Lower lobe of right lung (tissue), 2 donors: ENCODE measurements at places on chromosomes 6 and 20. TPM values are rescaled to one million over a fixed set of nuclear protein-coding genes. Genes with fewer than 3 reads are reported as not detected.

DNA sequence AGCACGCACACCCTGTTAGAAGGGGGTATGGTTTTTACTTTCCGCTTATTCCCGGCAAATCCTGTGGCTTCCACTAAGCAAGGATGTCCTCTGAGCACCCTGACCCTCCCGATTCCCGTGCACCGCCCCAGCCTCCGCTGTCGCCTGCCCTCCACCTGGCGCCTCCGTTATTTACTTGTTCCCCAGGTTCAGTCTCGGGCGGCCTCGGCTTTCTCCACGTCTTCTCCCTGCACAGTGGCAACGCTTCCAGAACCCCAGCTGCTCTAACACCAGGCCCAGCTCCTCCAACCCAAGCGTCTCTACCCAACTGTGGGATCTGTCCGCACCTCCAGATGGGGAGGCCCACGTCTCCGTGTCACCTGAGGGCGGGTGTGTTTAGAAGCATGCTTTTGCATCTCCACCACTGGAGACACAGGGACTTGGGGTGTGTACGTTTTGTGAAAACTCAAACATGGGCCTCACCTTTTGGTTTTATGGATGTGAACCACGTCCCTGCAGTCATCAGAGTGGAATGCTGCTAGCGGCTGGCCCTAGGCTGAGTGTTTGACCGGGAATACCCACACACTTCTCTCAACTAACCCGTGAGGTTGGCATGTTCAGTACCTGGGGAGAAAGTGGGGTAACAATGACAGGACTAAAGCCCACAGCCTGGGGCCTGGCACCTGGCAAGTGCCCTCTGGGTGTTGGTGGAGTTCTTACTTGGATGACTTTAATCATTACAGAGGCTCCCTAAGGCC is 79.9 kb downstream of the THBS2 start:
- DNase-seq: no peak

The RAET1G gene
- total RNA-seq: 0.83 TPM

- DNase-seq: no peak
Observed at GRCh38 chr20:13510837-13511488, 127.8 kb downstream of the TASP1 start.

The BMP5 gene
- total RNA-seq: 13.3 TPM

GRCh38 chr20:46196990-46197389 is 78.9 kb downstream of the CD40 start:
- DNase-seq: no peak

The SNX9 gene
- total RNA-seq: 25.0 TPM

DNA sequence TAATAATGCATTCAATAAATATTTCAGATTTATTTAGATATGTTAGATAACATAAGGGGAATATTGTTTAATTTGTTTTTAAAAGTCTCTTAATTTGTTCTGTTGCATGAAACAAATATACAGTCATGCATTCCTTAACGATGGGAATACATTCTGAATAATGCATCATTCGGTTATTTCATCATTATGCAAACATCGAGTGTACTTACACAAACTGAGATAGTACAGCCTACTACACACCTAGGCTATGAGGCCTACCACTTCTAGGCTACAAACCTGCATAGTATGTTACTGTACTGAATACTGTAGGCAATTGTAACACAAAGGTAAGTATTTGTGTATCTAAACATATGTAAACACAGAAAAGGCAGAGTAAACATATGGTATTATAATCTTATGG is 118.7 kb downstream of the EPHA7 start:
- DNase-seq: no peak

DNA sequence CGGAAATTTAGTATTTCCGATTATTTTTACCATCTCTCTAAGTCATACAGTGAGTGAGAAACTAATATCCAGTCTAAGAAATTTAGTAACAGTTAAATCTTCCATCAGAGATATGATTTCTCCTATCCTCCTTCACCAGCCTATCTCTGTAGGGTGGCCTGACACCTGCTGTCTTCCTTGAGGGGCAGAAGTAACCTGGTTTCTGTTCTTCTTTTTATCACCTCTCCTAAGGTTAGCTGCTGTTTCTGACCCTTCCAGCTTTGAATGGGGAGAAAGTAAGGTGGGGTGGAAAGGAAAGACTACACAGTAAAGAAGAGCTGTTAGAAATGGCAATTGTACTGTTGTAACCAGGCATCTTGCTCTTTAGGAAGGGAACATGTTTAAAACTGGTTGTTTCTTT is 447.7 kb downstream of the PHF3 start:
- no peak for DNase-seq

GRCh38 chr6:22394691-22395090 is 97.9 kb upstream of the PRL start:
- DNase-seq: no peak

DNA sequence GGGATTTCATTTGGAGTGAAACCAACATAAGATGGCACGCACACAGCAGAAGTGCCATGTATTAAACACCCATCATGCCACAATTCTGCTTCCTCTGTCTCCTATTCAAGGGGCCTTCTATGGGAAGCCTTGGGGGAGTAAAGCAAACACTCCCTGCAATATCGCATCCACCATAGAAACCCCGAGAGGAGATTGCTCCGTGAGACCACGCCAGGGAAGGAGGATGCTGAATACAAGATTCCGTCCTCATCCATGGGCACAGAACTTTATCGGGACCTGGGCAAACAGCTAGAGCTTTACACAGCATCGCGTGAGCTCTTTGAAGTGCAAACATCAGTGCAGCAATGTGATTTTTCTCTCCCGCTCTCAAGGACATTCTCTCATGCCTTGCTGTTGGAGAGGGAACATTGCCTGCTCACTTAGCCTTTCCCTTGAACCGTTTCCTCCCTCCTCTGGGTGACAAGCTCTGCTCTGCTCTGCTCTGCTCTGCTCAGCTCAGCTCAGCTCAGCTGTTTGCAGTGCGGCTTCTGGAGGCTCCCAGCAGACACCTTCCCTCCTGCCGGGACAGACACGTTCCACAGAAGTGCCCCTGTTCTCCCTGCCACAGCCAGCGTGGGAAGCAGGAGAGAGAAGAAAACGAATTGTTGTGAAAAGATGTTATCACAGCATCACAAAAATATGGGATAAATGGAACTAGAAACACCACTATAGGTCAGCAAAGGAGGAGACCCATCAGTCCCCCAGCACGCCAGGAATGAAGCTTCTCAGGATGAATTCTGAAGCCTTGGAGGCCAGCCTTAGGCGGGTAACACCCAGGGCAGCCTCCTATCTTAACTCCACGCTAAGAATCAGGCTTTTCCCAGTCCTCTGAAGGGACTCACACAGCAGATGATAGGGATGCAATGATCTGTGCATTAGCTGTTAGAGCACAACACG is 48.2 kb downstream of the RNASET2 start:
- DNase-seq: no peak

GRCh38 chr20:40673442-40673841 is 15.6 kb downstream of the MAFB start:
- no peak for DNase-seq

DNA sequence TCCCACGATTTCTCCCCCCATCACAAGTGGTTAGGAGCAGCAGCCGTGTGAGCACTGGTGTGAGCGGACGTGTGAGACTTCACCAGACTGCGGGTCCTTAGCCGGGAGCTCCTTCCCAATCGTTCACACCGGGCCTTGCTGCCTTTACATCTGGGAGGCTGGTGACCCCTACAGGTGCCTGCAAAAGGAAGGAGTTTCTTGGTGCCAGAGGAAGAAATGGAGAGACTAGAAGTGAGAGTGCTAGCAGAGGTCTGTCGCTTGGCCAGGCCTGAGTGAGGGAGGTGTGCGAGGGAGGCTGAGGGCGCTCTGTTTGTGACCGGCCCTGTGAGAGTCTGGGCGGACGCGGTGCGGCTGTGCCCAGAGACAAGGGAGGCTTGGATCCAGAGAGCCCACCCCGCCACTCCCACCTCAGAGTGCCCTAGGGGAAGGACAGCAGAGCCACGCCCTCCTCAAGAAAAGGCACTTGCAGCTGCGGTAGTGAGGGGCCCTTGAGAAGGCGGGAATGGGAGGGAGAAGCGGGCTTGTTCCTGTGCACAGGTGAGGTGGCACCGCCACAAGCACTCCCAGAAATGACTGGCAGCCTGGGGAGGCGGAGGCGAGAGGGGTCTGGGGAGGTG is 10.0 kb upstream of the ARMC2 start:
- DNase-seq: peak; percentile 72

The OSTM1 gene
- 63.8 TPM for total RNA-seq

The TLDC2 gene
- 1.3 TPM for total RNA-seq

- no peak for DNase-seq
Observed at GRCh38 chr20:36390719-36391415, 84.7 kb downstream of the DLGAP4 start.

DNA sequence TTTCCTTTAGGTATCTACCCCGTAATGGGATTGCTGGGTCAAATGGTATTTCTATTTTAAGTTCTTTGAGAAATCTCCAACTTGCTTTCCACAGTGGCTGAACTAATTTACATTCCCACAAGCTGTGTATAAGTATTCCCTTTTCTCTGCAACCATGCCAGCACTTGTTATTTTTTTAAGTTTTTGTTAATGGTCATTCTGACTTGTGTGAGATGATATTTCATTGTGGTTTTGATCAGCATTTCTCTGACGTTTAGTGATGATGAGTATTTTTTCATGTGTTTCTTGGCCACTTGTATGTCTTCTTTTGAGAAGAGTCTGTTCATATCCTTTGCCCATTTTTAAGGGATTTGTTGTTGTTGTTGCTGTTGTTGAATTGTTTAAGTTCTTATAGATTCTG is 871.1 kb downstream of the KIF16B start:
- DNase-seq: no peak

- DNase-seq: peak; percentile 33
Observed at GRCh38 chr20:21514553-21515251, 838 bp upstream of the NKX2-2 start.

The LINC00237 gene
- total RNA-seq: not detected

The TPBG gene
- total RNA-seq: 10.8 TPM

The CD83 gene
- total RNA-seq: 25.0 TPM

The PABPC1L gene
- total RNA-seq: 56.3 TPM

The FAM229B gene
- total RNA-seq: 13.6 TPM

DNA sequence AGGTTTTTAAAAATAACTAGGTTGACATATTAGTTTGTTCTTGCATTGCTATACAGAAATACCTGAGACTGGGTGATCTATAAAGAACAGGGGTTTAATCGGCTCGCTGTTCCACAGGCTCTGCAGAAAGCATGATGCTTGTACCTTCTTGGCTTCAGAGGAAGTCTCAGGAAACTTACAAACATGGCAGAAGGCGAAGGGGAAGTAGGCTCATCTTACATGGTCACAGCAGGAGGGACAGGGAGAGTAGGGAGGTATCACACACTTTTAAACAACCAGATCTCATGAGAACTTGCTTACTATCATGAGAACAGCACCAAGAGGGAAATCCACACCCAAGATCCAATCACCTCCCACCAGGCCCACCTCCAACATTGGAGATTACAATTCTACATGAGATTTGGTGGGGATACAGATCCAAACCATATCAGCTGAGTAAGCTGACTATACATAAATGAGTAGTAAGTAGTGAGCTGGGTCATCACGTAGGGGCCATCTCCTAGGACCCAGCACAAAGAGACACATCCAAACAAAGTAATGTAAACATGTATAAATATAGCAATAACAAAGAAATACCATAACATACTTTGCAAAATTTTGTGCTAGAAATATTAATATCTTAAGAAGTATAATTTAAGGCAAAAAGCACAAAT is 31.4 kb upstream of the SIRPG start:
- no peak for DNase-seq

GRCh38 chr6:125392682-125393081 is 90.9 kb upstream of the HDDC2 start:
- DNase-seq: no peak

The CST3 gene
- 727 TPM for total RNA-seq

The MOXD1 gene
- 13.4 TPM for total RNA-seq

DNA sequence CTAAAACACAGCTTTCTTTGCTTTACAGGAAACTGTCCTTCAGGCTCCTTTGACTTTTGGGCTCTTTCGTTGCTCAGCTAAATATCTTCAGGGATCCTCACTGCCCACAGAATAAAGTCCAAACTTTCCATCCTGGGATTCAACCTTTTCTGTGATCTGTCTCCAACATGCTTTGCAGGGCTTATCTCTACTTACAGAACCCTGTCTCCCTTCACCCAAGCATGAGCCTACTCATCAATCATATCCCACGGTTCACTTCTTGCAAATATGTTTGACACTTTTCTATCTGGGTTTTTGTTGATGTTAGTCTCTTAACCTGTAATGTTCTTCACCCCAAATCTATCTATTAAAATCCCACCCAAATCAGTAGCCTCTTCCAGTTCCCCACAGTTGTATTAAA is 327.3 kb upstream of the RNF24 start:
- no peak for DNase-seq

- DNase-seq: no peak
Observed at GRCh38 chr20:60063048-60063451, 104.8 kb downstream of the CDH26 start.

The TRIM38 gene
- 23.0 TPM for total RNA-seq

The CST2 gene
- total RNA-seq: not detected

- no peak for DNase-seq
Observed at GRCh38 chr6:35049900-35050756, 91.0 kb downstream of the TCP11 start.

GRCh38 chr20:34689486-34689885 is 12.6 kb upstream of the PIGU start:
- DNase-seq: no peak

GRCh38 chr6:137958811-137959565 is 91.9 kb downstream of the TNFAIP3 start:
- DNase-seq: no peak

The MUC21 gene
- total RNA-seq: 3.8 TPM

DNA sequence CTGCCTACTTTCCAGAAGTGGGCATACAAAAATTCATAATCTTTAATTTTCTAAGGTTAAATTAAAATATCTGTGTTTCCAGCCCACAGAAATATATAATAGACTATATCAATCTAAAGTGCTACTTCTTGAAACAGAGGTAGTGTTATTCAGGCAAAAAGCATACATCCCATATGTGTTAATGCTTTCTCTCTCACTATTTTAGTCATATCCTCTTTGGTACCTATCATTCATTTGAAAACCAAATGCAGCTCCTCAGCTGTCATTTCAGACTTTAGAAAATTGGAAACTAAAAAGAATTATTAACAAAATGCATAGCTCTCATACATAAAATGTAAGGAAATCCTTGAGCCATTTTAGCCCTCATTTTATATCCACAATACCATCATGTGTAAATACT is 925 bp downstream of the FHL5 start:
- DNase-seq: no peak

DNA sequence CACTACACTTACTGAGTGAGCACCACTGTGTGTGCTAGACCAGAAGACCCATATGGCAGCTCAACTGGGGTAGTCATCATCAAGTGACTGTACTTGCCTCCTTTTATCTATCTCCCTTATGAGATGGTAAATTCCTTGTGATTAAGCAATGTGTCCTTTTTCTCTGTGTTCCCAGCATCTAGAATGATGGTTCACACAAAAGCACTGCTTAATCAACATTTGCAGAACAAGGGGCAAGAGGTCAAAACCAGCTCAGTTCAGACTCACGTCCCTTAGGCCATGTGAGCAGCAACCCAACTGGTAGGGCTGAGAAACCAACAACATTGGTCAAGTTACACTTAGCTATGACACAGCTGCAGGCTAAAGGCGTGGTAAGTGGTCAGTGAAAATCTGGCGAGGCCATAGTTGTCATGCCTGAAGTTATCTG is 10.0 kb downstream of the TRAM2 start:
- DNase-seq: no peak

The GINS1 gene
- total RNA-seq: 0.92 TPM
